ENCODE measurements at places on chromosomes 16 and 17.
A peak's percentile ranks its signal among the peaks of the same experiment; 100 is the strongest.

GRCh38 chr17:83018658-83019193, 60.7 kb upstream of the METRNL start:
- no peak for DNase-seq

DNA sequence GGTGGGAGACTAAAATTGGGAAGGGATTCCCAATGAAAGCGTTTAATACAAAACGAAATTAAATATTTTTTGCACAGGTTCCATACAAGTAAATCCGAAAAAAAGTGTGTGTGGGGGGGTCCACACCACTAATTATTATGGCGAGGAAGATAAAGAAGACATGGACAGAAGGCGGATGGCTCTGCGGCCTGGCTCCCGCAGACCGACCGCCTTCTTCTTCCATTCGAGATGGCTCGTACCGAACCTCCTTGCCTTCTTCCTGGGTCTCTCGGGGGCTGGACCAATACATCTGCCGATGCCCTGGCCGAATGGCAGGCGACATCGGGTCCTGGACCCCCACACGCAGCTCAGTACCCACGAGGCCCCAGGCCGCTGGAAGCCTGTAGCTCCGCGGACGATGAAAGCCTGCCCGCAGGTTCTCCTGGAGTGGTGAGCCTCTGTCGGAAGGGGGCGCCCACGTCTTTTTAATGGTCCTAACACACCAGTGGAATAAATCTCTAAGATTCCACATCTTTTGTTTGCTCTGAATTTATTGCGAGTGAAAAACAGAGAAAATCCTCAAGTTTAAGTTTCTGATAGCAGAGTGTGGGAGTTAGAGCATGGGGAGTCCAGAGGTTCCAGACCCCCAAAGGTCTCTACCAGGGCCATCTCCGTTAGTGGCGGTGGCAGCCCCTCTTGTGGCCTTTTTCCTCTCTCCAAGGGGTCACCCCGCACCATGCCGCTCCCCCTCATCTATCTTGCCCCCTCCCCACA, 1.4 kb downstream of the PRAC2 start:
- peak; percentile 78 for DNase-seq

- DNase-seq: no peak
Observed at GRCh38 chr17:75914643-75915267, 10.1 kb upstream of the MRPL38 start.

DNA sequence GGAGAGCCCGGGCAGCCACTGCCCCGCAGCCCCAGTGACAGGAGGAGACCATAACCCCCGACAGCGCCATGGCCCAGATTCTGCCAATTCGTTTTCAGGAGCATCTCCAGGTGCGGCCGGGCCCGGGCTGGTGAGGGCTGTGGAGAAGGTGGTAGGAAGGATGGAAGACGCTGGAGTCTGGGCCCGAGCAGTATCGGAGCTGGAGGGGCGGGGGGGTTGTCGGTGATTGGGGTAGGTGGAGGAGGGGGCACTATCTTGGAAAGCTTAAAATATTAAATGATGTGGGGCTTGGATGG, 317 bp downstream of the CLTC start:
- DNase-seq: no peak

DNA sequence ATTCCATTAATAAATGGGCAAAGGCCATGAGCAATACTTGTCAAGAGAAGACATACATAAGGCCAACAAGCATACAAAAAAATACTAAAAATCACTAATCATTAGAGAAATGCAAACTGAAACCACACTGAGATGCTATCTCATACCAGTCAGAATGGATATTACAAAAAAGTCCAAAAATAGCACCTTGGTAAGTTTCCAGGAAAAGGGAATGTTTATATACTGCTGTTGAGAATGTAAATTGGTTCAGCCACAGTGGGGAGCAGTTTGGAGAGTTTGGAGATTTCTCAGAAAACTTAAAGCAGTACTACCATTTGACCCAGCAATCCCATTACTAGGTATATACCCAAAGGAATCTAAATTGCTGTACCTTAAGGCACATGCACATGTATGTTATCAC, 467.7 kb downstream of the CDH11 start:
- DNase-seq: peak; percentile 92

GRCh38 chr17:7215136-7215638, 4.4 kb downstream of the DLG4 start:
- no peak for DNase-seq

- no peak for DNase-seq
Observed at GRCh38 chr16:68342620-68343019, 31.8 kb downstream of the PRMT7 start.

- no peak for DNase-seq
Observed at GRCh38 chr16:23855010-23855409, 19.2 kb downstream of the PRKCB start.

GRCh38 chr16:82344157-82344556, 174.1 kb upstream of the MPHOSPH6 start:
- peak; percentile 2 for DNase-seq

GRCh38 chr16:46756772-46757171, 8.6 kb upstream of the MYLK3 start:
- no peak for DNase-seq

DNA sequence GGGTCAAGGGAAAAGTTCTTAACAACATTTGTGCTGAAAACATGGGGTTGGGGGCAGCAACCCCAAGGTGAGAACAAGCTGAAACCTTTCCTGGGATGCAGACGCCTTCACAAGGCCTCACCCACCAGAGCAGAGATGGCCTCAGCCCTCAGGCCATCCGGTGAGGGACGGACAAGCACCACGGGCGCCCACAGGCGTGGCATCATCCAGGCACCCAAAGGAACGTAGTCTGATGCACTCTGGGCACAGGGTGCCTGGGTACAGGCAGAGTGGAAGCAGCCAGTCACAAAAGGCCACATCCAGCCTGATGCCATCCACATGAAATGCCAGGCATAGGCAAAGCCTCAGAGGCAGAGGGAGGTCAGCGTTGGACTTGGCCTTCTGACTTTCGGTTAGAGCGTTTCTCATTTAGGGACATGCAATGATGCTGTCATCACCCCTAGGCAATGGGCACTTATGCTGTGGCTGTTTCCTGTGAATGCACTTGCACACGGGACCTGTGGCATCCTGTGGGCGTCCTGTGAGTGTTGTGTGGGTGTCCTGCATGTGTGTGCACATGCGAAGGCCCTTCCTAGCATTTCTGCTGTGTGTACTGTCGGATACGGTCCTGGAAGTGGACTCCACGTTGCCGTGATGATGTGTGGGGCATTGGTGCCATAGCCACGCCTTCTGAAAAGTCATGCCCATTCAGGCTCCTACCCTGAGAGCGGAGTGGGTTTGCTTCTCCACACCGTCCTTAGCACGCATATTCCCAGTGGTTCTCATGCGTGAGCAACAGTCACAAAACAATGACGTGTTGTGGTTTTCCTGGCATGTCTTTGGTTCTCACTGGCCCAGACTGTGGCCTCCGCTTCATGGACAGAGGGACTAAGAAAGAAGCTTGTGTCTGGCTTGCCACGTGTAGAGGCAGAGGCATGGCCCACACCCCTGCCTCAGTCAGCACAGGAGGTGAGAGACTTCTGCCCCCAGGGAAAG, 52.7 kb upstream of the ZNF469 start:
- peak; percentile 60 for DNase-seq

DNA sequence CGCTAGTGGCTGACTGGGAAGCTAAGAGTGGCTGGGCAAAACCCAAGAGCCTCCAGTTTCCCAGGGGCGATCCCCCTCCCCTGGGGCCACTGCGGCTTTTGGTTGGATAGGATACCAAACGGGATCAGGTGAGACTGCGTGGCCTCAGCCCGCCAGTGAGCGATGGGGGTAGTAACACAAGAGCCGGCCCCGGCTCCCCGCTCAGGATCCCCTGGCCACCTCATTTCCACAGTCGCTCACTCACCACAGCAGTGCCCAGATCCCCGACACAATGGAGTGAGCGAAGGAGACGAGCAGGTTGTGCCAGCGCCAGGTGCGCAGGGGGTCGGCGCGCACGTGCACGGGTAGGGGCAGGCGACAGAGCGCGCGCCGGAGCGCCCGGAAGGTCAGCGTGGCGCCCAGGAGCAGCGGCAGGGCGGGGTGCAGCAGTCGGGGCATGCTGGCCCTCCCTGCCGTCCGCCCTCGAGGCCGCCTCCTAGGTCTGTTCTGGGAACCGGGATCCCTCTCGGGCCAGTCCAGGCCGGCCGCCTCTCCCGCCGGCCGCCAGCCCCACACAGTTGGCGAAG, 290 bp downstream of the TLCD1 start:
- peak; percentile 88 for DNase-seq

Measured in EH (cell line).